ENCODE measurements at places on chromosomes 1 and 21.
A peak's percentile ranks its signal among the peaks of the same experiment; 100 is the strongest.

DNA sequence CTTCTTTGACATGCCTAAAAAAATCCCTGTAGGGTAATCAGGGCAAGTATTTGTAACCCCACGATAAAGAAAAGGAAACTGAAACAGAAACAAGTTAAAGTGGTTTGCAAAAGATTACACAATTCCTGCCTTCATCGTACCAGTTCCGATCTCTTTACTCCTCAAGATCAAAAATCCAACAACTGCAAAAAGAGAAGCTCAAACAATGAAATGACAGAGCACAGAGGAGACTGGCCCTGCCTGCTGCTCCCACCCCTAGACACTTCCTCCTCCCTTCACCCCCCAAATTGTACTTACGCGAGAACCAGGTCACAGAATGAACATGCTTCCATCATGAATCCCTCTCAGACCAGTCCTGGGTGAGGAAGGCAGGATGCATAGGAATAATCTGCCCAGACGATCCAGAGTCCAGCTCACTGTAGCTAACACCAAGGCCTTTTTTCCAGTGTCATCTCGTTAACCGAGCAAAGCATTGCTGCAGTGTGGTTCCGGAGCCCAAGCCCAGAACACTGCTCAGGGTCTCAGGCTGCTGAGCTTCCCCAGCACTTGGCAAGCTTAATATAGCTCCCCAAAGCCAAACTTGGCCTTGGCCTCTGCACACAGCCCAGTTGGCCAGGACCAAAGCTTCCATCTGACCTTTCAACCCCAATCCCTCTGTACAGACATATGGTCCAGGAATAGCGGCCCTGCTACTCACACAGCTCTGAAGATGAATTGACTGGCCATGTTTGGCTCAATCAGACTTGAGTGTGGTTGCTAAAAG, 20.3 kb downstream of the RXRG start:
- peak; percentile 80 for DNase-seq

DNA sequence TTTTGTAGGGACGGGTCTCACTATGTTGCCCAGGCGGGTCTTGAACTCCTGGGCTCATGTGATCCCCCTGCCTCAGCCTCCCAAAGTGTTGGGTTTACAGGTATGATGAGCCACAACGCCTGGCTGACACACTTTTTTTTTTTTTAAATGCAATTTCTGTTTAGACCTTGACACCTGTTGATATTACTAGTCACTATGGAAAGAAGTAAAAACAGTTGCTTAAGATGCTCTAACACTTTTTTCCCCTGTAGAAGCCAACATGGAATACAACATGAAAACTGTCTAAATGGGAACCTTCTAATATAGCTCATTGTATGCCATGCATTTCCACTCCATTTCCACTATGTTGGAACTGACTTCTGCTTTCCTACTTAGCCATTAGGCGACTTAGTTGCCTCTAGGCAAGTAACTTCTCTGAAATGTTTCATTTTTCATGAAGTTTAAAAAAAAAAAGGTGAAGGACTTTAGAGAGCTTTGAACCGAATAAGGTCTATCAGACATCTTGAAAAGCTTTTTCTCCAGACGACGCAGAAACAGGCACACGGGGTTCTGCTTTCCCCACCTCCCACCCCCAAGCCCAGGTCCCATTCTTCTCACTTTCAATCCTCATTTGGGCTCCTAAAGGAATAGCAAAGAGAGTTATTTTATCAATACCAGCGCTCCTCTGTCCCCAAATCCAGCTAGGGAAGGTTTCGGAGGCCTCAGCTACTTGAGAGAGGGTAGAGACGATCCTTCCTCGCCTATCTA, 648 bp upstream of the DR1 start:
- peak; percentile 40 for DNase-seq

DNA sequence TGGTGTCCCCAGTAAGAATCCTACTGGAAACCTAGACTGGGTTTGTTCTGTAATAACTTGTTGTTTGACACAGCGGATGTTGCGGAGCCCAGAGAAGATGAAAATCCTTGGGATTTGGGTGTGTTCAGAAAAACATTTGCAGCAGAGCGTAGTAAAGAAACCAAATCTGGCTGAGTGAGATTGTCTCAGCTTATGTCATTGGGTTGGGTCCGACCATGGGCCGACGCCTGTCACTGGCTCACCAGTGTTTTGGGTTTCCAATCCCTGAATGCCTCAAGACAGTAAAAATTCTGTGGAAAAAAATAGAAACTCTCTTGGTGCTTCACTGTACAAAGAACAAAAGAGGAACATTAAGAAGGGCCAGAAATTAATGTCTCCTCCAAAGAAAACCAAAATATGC, 146.3 kb downstream of the TPR start:
- no peak for DNase-seq

DNA sequence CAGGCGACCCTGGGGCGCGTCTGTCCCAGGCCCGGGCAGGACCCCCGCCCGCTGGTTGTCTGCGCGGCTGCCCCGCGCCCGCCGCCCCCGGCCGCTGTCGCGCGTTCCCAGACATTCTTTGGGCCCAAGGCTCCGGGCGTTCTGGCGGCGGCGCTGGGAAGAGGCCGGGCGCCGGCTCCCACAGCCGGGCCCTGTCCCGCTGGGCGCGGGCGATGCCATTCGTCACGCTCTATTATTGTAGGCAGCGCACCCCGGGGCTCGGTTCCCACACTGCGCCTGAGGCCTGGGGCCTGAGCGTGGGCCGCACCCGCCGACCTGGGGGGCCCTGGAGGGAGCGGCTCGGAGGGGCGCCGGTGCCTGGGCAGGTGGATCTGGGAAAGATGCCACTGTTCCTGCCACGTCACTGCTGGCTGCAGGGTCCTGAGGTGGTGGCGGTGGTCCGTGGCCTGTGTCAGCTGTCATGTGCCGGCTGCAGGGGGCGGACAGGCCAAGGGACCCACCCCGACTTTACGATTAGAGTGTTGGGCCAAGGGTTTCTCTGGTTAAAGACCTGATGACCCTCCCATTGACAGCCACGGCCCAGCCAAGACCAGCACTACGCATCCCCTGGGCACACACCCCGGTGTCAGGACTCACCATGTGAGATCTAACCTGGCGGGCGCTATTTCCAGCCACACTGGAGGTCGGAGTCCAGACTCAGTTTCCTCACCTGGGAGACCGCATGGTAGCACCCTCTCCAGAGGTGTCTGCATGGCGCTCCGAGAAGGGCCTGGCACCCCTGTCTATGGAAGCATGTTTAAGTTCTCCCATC, 55.1 kb upstream of the ADARB1 start:
- no peak for DNase-seq

DNA sequence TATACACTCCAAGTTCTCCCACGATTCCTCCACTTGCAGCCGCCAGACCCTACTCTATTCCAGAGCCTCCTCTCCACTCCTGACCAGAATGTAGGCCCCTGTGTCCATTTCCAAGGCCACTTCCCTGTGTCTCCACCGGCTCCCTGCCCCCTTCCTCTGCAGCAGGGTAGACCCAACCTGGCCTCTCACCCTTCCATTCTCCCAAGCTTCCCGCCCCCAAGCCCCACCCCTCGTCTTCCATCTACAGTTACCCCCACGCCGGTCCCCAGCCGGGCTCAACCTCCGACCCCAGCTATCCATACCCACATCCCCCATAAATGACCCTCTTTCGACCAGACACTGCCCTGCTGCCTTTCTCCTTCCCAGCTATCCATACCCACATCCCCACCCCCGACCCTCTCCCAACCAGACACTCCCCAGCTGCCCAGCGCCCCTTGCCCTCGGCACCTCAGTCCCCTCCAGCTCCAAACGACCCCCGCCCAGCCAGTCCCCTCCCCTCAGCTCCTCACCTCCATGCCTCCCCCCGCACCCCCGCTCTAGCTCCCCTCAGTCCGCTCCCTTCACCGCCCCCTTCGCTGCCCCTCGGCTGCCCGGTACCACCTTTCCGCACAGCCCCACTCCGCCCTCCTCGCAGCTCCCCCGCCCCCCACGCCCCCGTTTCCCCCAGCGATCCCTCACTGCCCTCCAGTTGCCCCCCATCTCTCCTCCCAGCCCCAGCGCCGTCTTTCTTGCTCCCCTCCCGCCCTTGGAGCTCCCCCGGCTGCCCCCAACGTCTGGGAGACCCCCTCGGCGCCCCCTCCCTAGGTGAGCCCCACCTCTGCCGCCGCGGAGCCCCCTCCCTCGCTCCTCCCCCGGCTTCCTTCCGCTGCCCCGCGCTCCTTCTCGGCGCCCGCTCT, 670 bp downstream of the RAB3B start:
- DNase-seq, result no peak

DNA sequence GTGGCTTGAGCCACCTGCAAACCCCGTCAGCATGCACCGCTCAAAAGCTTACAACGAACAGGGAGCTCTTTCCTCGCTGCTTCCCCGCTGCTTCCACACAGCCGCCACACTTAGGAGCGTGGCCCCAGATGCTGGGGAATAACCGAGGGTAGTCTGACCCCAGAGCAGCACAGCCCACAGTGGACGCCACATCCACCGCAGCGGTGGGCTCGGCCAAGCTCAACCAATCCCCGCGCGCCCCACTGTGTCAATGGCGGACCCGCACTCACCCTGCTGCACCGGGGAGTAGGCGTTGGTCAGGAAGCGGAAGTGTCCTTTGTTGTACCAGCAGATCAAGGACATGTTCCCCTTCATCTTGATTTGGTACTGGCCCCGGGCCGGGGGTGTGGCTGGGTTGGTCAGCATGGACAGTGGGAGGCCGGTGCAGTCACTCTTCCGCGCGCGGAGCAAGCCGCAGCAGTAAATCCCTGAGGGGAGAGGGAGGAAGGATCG, 93.5 kb downstream of the PGBD5 start:
- no peak for DNase-seq

DNA sequence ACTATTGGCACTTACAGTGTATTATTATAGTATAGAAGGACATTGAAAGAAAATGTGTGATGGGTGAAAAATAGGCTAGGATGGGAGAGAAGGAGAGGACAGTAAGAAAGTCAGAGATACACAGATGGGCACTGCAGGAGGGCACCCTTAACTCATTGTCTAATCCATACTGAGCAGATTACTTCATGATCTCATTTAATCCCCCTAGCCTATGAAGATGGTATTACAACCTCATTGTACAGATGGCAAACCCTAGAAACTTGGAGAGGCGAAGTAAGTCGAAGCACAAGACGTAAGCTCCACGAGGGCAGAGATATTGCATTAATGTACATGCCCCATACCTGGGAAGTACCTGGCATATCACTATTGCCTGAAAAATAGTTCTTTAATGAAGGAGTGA, 346.9 kb upstream of the DAB1 start:
- no peak for DNase-seq

DNA sequence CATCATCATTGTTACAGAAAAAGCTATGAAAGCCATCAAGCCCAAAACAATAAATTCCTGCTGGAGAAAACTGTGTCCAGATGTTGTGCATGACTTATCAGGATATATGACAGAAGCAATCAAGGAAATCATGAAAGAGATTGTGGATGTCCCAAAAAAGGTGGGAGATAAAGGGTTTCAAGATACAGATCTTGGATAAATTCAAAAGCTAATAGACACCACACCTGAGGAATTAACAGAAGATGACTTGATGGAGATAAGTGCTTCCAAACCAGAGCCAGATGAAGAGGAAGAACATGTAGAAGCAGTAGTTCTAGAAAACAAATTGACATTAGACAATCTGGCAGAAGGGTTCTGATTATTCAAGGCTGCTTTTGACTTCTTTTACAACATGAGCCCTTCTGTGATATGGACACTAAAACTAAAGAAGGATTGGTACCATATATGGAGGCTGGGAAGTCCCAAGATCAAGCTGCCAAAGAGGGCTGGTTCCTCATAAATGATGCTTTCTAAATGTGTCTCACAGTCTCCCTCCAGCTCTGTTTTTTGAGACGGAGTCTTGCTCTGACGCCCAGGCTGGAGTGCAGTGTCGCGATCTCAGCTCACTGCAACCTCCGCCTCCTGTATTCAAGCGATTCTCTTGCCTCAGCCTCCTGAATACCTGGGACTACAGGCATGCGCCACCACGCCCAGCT, 32.1 kb upstream of the LRIG2 start:
- DNase-seq, result no peak

GRCh38 chr1:36576118-36576517, 93.4 kb upstream of the CSF3R start:
- no peak for DNase-seq

DNA sequence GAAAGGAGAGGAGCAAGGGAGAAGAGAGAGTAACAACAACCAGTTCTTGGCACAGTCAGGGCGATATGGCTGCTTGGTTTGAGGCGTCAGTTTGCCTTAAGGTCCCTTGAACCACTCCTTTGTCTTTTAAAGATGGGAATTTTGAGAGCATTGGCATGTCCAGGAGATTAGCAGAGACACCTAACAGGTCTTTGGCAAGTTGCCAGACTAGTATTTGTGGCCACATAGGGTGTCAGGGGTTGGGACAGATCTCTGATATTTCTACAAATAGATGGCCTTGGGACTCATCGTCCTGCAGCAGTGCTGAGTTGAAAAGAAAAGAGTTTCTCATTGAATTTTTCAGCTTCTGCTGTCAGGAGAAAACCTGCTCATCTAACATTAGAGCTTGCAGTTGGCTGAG, 55.3 kb upstream of the KCND3 start:
- no peak for DNase-seq

DNA sequence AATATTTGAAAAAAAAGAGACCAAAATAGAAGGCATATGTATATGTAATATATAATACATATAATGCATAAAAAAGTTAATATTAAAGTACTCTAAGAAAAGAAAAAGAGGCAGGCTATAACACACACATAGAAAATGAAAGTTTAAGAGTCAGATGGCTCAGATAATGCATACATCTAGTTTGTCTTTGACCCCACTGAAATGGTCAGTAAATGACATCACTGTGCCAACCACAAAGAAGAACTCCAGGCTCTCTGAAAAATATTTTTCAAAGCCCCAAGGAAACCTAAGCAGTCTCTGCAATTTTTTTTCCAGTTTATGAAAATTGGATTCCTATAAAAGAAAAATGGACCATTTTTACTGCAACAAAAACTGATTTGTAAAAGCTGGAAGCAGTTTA, 55.4 kb upstream of the SCYL3 start:
- no peak for DNase-seq

GRCh38 chr1:161879261-161879660, 113.1 kb downstream of the ATF6 start:
- DNase-seq, result no peak

DNA sequence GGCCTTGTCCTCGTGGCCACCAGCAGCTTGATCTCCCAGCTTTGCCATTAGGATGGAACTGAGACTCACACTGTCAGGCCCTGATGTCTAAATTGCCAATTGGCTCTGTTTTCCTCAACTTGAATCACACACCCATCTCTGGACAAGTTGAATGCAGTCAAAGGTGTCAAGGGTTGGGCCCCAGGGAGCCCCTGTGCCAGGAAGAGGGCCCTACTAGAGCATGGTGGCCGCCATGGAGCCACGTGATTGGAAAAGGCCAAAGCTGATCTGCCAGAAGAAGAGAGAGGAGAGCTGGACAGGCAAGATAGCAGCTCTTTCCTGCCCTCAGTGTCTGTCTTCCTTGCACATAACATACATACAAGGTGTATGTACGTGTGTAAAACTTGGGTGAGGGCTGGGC, 54.9 kb upstream of the NEK2 start:
- DNase-seq, result no peak

DNA sequence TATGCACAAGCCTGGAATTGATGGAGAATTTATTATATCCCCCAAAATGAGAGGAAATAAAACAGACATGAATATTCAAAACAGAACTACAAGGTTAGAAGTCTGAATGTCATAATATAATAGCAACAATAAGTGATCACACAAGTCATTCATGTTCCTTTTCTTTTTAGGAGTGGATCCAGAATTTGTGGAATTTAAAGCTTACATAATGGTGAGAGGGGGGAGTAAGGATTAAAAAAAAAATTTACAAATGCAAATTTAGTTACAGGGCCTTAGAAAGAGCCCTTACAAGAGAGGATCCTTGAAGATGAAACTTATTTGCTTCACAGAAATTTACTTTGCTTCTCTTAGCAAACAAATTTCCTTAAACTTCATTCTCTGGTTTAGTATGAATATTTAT, 716.1 kb upstream of the CXADR start:
- no peak for DNase-seq
